NT2/D1 (cell line): ENCODE measurements at places on chromosomes 7 and 10.

DNA sequence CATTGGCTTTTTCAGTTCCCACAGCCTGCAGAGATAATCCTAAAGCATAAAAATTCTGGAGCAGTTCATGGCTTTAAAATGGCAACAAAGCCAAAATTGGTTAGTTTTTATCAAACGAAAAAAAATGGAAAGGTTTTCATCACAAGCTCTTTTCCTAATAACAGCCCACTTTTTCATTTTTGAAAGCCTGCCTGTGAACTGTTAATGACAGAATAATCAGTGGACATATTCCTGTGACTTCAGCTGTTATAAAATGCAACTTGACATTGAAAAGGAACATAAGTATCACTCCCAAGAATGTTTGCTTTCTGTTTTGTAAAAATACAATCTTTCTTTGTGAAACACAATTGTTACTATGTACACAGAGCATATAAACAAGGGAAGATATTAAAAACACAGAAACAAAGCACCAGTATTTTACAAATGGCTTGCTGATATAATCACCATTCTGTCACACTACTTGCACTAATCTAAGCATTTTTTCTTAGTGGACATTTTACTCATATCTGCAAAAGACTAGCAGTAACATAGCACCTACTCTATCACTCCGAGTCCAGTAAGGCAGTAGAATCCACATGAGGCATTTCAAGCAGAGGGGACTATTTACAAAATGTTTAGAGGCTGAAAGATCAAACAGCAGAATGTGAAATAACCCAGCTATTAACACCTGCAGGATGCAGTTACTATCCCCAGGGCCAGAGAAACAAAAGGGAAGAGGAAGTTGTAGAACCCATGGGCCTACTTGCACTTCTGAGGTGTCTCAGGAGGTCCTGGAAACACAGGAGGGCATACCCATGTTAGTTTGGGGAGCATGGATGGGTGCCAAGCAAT lies 26.4 kb downstream of the MACC1 start:
- no peak for DNase-seq

DNA sequence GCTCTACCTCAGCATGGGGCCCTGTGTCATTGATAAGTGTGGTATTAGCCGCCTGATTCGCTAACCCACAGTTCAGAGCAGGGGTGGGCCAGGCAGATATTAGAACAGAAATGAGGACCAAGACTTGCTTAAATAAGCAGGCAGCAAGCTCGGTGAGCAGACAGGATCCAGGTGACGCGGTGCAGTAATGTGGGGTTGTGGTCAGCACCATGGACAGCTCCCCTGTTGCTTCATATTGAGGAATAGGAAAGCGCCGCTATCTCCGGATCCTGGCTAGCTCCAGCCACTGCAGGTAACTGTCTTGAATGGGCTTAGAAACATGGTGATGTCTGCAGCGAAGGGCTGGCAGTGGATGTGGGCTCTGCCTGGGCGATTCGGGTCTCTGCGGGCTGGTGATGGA lies 51.3 kb upstream of the GPR26 start:
- DNase-seq: peak; percentile 80

GRCh38 chr7:26356229-26356628 lies 64.6 kb downstream of the SNX10 start:
- no peak for DNase-seq

GRCh38 chr7:1632916-1633785 lies 36.9 kb upstream of the ELFN1 start:
- DNase-seq: no peak

DNA sequence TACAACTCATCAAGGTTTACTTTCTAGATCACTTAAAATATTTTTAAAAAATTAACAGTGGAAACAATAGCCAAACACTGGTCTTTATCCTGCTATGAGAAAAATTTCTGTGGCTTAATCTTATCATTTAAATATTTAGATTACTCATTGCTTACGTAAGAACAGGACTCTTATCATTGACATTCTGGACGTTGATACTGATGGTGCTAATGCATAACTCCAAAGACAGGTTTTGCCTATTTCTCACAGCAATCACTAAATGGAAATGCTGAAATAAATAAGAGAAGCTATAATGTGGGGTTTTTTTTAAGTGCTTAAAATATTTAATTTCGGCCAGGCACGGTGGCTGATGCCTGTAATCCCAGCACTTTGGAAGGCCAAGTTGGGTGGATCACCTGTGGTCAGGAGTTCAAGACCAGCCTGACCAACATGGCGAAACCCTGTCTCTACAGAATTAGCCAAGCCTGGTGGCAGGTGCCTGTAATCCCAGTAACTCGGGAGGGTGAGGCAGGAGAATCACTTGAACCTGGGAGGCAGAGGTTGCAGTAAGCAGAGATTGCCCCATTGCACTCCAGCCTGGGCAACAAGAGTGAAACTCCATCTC lies 195.0 kb downstream of the HGF start:
- DNase-seq: no peak

- no peak for DNase-seq
Observed at GRCh38 chr10:19889256-19889655, 73.0 kb downstream of the PLXDC2 start.

DNA sequence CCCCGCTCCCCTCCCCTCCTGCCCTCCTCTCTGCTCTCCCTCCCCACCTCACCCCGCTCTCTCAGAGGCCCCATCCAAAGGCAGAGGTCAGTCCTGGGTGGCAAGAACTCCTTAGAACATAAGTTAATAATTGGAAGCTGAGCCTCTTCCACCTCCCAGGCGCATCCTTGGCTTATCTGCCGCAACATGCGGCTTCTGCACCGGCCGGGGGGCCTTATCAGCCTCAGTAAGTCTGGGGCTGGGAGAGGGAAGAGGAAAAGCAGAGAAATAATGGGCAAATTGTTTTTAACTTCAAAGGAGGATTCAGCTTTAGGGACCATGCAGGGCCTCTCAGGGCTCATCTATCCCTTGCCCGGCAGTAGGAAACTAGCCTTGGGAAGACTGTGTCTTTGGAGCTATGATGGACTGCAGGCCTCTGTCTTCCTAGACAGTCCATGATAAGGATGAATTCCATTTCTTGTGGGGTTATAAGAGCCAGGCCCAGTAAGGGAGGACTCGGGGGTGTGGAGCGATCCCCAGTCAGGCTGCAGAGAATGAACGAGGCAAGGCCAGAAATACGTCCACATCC lies 411.6 kb downstream of the PLXNA4 start:
- no peak for DNase-seq

- no peak for DNase-seq
Observed at GRCh38 chr10:35498693-35499092, 106.4 kb upstream of the GJD4 start.

DNA sequence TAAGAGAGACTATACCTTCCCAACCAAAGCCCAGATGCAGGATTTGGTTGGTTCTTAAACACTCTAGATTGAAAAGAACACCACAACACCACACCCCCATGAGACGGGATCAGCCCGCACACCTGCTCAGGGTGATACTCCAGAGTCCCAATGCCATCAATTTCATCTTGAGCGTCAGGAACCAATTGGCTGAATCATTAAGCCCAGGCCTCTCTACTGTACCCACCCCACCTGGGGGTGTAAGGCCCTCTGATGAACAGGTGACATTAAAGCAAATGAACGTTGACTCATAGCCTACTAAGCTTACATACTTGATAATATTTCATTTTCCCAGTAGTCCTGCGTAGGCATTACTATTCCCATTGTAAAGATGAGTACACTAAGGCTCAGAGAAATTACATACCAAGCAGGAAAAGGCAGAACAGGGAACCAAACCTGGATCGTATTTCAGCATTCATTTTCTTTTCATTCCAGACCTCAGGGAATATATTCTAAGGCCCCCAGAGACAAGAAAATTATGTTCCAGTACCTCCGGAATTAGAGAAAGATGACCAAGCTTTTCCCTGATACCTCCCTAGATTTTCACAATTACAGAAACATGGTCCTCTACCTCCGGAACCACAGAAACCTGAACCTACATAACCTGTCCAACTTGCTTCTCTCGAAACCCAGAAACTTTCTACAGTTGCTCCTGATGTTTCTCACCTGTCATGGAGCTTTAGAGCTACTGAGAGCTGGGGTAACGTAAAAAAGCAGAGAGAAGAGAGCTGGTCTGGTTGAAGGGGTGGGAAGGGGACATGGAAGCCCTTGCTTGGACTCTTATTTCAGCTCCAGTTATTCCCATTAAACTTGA lies 43.1 kb upstream of the KDM7A start:
- no peak for DNase-seq

DNA sequence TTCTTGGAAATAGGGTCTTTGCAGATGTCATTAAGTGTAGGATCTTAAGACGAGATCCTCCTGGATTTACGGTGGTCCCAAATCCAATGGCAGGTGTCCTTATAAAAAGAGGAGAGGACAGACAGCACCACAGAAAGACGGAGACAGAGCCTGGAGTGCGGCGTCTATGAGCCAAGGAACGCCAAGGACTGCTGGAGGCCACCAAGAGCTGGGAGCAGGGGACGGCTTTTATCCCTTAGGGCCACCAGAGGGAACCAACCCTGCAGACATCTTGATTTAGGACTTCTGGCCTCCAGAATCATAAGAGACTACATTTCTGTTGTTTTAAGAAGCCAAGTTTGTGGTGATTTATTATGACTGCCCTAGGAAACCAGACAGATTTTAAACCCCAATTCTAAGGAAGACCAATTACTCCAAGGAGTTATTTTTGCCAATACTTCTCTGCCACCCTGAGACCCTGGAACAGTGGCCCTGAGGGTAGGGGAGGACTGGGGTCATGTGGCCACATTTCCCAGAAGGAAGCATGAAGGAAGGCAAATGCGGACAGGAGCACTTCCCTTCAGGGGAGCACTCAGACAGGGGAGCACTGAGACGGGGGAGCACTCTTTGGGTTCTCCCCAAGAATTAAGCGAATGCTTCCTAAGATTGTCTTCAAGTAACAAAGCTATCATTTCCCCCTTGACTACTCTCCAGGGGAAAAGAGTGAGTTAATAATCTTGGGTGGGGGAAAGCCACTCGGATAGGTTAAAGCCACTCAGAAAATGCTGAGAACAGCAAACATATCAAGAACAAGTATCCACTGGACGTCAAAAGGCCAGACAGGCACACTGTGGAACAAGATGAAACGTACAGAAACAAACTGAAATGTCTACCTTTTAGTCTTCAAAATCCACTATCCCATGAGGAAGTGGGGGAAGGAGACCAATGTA lies 67.5 kb downstream of the CHST15 start:
- no peak for DNase-seq

- peak; percentile 57 for DNase-seq
Observed at GRCh38 chr7:122887198-122887597, 938 bp upstream of the CADPS2 start.

DNA sequence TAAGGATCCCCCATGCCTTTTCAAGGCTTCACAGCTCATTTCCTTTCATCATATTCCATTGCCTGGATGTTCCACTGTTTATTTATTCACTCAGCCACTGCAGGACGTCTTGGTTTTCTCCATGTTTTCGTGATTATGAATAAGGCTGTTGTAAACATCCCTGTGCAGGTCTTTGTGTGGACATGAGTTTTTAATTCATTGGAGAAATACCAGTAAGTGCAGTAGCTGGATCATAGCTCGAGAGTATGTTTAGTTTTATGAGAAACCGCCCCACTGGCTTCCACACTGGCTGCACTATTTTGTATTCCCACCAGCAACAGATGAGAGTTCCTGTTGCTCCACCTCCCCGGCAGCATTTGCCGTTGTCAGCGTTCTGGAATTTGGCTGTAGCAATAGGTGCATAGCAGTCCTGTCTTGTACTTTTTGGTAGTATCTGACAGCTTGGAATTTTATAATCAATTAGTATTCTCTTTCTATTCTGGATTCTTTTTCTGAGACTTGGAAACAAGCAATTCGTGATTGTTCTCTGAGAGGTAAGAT lies 269.9 kb upstream of the PITRM1 start:
- no peak for DNase-seq

DNA sequence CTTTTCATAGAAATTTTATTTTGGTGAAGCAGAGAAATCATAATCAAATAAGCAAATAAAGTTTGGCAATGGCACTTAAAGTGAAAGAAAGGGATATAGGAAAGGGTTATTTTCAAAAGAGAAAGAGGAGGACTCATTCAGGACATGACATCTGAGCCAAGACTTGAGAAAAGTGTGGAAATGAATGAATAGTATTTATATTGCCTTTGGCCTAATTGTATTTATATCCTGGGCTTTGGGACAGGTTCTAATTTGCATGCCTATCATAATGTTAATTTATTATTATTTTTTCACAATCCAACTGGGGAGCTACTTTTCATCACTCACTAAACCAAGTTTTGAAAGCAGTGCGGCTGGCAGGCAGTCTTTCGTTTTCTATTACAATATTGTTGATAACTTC lies 376.8 kb downstream of the HGF start:
- DNase-seq: no peak

DNA sequence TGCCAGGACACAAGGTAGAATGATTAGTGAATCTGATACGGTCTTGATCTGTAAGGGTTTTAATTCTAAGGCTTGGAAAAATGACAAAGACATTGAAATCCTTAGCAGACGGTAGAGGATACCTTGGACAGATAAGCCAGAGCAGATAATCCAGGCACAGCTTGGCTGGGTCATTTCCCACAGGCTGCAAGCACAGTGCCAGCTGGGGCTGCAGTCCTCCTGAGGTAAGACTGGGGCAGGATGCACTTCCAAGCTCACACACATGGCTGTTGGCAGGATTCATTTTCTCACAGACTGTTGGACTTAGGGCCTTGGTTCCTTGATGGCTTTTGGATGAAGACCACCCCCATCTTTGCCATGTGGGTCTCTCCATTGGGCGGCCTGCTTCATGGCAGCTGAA lies 63.2 kb upstream of the BMPER start:
- DNase-seq: no peak

- no peak for DNase-seq
Observed at GRCh38 chr10:49318755-49319154, 19.8 kb downstream of the C10orf71 start.

GRCh38 chr10:29663718-29664117 lies 28.9 kb upstream of the SVIL start:
- no peak for DNase-seq

DNA sequence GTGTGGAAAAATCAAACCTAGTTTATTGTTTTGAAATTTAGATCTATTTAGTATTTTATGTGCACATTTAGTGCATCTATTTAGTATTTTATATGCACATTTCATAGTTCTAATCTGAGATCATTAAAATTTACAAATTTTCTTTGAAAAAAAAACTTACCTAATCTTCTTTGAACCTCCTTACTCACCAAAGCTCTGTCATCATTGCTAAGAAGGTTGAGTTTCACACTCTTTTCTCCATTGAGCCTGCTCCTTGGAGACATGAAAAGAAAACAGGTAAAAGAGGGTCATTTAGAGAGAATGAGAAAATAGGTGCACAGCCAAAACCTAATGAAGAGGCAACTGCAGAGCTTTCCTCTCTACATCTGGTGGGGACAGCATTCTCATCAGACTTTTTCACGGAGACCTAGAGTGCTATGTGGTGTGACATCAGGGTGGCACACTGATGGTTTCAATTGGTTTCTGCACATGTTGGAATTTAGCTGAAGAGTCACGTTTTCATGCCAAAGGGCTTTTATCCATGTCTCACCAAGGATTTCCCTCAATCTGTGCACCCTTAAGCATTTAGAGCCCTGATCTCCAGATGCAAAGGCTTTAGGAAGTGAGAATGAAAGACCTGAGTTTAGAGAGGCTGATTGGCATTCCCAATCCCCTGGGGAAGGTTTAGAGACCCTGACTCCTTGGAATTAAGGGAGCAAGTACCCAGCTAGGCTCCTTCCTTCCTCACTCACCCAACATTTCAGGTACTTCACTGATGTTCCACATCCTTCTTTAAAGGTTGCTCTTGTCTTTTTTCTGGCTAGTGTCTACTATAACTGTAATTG lies 89.2 kb upstream of the CAPZA2 start:
- no peak for DNase-seq

GRCh38 chr7:112161253-112162141 lies 44.7 kb downstream of the DOCK4 start:
- no peak for DNase-seq
